Fibroblast of the aortic adventitia (primary cell): ENCODE measurements at places on chromosomes 16 and 17. TPM values are rescaled to one million over a fixed set of nuclear protein-coding genes. Genes with fewer than 3 reads are reported as not detected.
A peak's percentile ranks its signal among the peaks of the same experiment; 100 is the strongest.

DNA sequence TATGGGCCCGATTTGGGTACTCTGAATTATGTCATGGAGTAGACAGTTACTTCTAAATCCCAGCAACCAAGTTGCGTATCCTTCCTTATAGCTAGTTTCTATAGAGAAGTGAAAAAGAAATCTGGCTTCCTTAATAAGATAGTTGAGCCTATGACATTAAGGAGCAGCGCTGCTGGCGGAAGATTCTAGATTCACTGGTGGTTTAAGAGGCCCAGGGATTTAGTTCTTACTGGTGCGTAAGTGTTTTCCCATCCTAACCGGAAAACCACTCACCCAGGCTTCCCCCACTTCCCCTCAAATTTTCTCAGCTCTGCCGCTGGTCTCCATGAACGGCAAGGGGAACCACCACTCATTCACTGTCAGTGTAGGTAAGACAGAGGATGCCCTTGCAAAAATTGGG is 230.4 kb downstream of the CPPED1 start:
- no peak for DNase-seq

KRTAP2-1 gene
- total RNA-seq = not detected in 2 replicates

MYH11 gene
- total RNA-seq = 0.57 TPM in 1 of 2 replicates, not detected in the other

CX3CL1 gene
- 0.18 and 0.33 TPM in 2 replicates for total RNA-seq

KCNJ18 gene
- total RNA-seq = not detected in 2 replicates

TMEM170A gene
- 7.0 and 13.6 TPM in 2 replicates for total RNA-seq

OTOA gene
- 0.09 TPM in 1 of 2 replicates, not detected in the other for total RNA-seq

- DNase-seq = peak; percentile 62
These were observed 19.3 kb upstream of the NXPH3 start for GRCh38 chr17:49556223-49556943.

DNAH3 gene
- total RNA-seq = not detected in 2 replicates

DNA sequence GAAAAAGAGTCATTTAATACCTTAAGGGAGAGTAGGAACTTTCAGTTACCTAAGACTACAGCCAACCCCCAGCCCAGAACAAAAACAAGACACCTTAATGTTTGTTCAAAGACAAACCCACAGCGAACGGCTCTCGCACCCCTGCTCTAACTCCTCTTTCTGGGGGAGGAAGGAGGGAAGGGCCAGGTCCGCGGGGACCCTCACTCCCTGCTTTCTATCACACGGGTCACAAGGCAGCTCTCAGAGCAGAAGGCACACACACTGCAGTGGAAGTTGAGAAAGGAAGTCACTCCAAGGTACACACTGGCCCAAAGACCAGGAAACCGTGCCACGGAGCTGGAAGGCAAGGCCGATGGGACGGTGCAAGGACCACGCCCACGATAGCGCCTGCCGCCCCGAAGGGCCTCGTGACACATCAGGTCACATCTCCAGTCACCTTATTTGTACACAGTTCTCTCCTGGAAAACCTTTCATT is 10.0 kb downstream of the LITAFD start:
- DNase-seq = no peak

RBFOX1 gene
- 0.08 TPM in 1 of 2 replicates, not detected in the other for total RNA-seq

ZP2 gene
- total RNA-seq = not detected in 2 replicates

DNA sequence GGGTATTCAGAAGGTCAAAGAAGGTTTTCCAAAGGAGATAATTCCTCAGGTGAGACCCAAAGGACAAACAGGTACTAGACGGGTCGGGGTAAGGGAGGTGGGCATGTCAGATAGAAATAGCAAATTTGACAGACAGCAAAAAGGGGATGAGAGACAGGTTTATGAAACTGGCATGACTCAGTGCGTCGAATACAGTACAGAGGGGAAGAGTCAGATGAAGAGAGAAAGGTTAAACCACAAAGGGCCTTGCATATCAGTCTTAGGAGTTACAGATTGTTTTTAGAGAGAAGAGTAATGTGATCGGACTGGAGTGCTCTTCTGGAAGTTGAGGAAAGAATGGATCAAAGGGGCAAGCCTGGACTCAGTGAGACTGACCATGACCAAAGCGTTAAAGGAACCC is 88.4 kb downstream of the ZZEF1 start:
- no peak for DNase-seq

GRCh38 chr17:31329221-31329620 is 7.8 kb upstream of the EVI2A start:
- DNase-seq = no peak

CDT1 gene
- total RNA-seq = 0.82 and 26.8 TPM in 2 replicates

- DNase-seq = peak; percentile 50
These were observed 36.9 kb downstream of the PPL start for GRCh38 chr16:4900036-4900435.

DLX3 gene
- total RNA-seq = not detected in 2 replicates

- no peak for DNase-seq
These were observed 118.6 kb downstream of the TANGO6 start for GRCh38 chr16:68961778-68962402.

GRCh38 chr17:29677221-29677791 is 54.6 kb upstream of the CORO6 start:
- DNase-seq = peak; percentile 76

- DNase-seq = no peak
These were observed 8.7 kb downstream of the CLUAP1 start for GRCh38 chr16:3509470-3509928.

DNA sequence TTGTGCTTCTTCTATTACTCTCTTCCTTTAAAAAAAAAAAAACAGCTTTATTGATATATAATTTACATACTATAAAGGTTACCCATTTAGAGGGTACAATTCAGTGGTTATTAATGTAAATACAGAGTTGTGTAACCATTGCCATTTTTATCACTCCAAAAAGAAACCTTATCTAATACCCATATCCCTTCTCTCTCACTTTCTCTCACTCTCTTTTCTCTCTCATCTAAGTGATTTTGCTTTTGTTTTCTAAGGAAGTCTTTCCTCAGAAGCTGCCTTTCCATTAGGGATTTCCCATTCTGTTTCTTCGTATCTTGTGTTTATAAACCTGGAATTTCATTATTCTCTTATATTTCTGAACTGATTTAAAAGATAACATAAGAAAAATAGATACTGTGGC is 55.5 kb downstream of the NFAT5 start:
- DNase-seq = no peak

GRCh38 chr17:66355510-66355909 is 53.1 kb downstream of the PRKCA start:
- no peak for DNase-seq

DNA sequence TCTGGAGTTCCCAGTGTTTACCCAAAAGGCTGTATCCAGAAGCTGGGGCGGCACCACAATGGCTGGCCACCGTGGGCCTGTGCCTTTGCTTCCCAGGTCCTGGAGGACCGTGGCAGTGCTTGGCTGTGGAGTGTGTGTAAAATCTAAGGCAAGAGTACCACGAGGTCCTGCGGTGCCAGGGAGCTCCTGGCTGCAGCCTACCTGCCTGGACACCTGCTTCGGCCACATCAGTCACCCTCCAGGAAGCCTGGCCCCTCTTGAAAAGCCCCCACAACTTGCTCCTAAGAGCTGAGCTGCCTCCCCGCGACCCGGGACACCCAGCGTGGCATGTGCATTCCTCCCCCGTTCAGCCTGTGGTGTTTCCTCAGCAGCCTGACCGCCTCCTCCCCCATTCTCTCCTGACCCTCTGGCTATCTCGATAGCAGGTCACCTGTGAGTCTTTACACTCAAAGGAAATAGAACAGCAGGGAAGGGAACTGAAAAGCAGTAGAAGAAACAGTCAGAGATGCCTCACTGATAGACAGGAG is 7.9 kb downstream of the TIMM22 start:
- DNase-seq = no peak

GRCh38 chr16:10752843-10753523 is 9.3 kb downstream of the NUBP1 start:
- DNase-seq = no peak

- no peak for DNase-seq
These were observed 15.1 kb downstream of the FAM117A start for GRCh38 chr17:49748791-49749190.

CTRB2 gene
- not detected in 2 replicates for total RNA-seq

DNA sequence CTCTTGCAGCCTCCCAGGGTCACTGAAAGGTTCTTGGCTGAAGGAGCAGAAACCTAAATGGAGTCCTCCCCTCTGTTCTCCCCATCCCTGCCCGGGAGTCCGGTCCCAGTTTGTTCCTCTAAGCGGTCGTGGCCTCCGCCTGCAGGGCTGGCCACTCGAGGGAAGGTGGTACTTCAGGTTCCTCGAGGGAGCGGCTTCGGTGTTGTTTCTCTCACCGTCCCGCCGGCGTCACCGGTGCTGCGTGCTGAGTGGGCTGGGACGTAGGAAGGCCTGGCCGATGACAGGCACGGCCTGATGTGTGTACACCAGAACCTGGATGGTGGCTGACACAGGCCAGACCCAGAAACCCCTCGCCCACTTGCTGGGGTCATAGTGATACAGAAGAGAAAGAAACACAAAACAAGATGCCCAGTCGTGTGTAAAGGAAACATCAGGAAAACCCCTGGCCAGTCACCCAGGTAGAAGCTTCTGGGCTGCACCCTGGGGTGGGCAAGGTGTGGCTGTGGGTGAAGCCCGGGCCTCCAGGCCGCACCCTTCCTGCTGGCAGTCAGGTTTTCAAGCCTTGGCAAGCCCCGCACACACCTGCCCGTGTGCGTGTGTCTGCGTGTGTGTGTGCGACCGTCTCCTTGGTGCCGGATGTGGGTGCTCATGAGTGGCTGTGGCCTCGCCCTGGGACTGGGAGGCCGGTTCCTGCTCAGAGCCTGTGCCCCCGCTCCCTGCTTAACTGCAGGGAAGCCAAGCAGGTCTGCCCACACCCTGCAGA is 52.0 kb downstream of the BAIAP2 start:
- DNase-seq = no peak

DNA sequence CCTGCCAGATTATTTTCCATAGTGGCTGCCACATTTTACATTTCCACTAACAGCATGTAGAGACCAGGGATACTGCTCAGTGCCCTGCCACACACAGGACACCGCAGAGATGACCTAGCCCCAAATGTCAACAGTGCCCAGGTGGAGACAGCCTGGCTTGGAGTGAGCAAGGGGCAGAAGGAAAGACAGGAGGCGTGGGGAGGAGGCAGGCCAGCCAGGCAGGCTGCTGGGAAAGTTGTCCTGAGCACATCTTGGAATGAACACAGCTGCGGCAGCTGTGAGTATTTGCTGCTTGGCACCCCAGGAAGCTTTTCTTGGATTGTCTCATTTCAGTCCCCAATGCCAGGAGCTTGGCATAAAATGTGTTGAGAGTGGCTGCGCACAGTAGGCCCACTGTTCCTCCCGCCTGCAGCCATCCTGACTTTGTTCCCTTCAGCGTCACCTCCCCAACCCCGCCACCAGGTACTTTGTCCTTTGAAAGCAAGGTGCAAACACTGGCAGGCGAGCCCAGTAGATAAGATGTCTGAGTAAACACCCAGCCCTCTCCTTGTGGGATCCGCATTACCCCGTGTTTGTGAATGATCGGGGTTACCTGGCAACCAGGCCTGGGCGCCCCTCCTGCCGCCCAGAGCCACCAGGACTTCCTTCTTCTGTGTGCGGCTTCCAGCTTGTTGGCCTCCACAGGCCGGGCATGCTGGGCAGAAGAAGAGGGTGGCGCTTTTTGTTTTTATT is 114.0 kb downstream of the CMIP start:
- no peak for DNase-seq

- DNase-seq = no peak
These were observed 1.0 kb upstream of the ENDOV start for GRCh38 chr17:80413771-80414507.

CDH3 gene
- total RNA-seq = not detected in 2 replicates
